Neural progenitor cell (in vitro differentiated cells): ENCODE measurements at places on chromosomes 11 and 22. TPM values are rescaled to one million over a fixed set of nuclear protein-coding genes. Genes with fewer than 3 reads are reported as not detected.

The ZNF202 gene
- 15.5 and 16.4 TPM in 2 replicates for total RNA-seq

The OR5AK2 gene
- not detected in 2 replicates for total RNA-seq

The KRTAP5-11 gene
- total RNA-seq: not detected in 2 replicates

The CTSF gene
- total RNA-seq: 1.1 TPM in 1 of 2 replicates, not detected in the other

The ASRGL1 gene
- total RNA-seq: 44.5 and 56.8 TPM in 2 replicates

The TMEM132A gene
- 34.0 and 77.2 TPM in 2 replicates for total RNA-seq

DNA sequence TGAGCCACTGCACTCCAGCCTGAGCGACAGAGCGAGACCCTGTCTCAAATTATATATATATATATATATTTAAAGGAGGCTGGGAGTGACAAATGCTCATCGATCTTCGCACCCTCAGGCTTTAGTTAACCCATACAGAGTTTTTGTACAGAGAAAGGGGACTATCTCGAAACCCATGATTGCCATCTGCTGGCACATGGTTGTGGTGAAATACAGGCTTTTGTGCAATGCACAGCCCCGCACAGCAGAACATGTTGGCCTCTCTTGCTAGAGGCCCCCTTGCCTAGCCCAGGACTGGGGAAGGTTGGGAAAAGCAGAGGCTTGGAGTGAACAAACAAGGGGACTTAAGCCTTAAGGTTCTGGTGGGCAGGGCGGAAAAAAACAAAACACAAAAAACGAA is 3.6 kb downstream of the MYBPC3 start:
- peaks cover 25% of the 10 kb centered on the region for H3K4me1 ChIP-seq
- peak; percentile 74 for DNase-seq

- H3K4me3 ChIP-seq: no peak overlapping the region
- no peaks in the 10 kb centered on the region for H3K27me3 ChIP-seq
- no peaks in the 10 kb centered on the region for H3K36me3 ChIP-seq
- H3K27ac ChIP-seq: no peak overlapping the region
- H3K4me1 ChIP-seq: peaks cover 29% of the 10 kb centered on the region
Measured at GRCh38 chr22:48254311-48254873, 1491.9 kb downstream of the TBC1D22A start.

DNA sequence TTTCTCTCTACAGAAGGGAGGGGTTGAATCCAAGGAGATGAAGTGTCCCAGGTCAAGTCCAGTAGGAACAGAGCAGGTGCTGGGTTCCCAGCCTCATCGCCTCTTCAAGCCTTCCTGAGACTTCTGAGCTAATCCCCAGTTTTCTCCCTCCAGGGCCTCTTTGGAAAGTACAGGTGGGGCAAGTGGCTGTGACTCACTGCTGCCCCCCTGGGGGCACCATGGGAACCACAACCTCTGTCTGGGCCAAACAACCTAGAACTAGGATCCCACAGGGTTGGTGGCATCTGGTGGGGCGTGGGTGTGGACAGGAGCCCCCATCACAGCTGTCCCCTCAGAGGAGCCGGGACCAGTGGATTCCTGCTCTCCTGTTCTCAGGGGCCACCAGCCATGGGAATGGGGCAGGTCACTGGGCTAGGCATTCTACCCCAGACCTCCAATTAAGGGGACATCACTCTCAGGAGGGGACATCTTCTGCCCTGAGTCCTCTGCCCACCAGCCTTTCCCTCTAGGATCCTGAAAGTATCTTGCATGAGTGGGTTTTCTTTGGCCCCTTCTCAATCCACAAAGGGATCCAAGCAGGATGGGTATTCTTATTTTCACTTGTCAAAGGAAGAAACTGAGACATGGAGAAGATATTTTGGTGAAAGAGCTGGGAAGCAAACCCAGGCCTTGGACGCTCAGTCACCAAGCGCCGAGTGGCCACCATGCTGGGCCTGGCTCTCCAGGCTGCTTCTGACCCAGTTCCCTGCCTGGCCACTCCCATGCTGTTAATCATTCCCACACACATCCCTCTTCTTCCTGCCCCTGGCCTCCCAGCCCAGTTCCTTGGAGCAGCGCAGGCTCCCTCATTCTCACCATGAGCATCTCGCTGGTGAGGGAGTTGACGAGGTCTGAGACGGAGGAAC is 23.8 kb downstream of the LRRC10B start:
- H3K4me1 ChIP-seq: peaks cover 4% of the 10 kb centered on the region
- no peak overlapping the region for H3K27ac ChIP-seq
- H3K36me3 ChIP-seq: no peaks in the 10 kb centered on the region
- H3K4me3 ChIP-seq: no peak overlapping the region

- no peaks in the 10 kb centered on the region for H3K4me1 ChIP-seq
- no peak for DNase-seq
- H3K36me3 ChIP-seq: no peaks in the 10 kb centered on the region
- H3K4me3 ChIP-seq: no peak overlapping the region
Measured at GRCh38 chr22:47008208-47008885, 245.9 kb downstream of the TBC1D22A start.

GRCh38 chr11:126336671-126337101 is 18.8 kb upstream of the ST3GAL4 start:
- peak overlapping the region; percentile 13 for H3K27ac ChIP-seq
- no peak for DNase-seq
- no peak overlapping the region for H3K4me3 ChIP-seq

GRCh38 chr22:22785316-22786065 is 102.1 kb upstream of the IGLL5 start:
- no peaks in the 10 kb centered on the region for H3K4me1 ChIP-seq
- H3K36me3 ChIP-seq: no peaks in the 10 kb centered on the region
- DNase-seq: no peak

DNA sequence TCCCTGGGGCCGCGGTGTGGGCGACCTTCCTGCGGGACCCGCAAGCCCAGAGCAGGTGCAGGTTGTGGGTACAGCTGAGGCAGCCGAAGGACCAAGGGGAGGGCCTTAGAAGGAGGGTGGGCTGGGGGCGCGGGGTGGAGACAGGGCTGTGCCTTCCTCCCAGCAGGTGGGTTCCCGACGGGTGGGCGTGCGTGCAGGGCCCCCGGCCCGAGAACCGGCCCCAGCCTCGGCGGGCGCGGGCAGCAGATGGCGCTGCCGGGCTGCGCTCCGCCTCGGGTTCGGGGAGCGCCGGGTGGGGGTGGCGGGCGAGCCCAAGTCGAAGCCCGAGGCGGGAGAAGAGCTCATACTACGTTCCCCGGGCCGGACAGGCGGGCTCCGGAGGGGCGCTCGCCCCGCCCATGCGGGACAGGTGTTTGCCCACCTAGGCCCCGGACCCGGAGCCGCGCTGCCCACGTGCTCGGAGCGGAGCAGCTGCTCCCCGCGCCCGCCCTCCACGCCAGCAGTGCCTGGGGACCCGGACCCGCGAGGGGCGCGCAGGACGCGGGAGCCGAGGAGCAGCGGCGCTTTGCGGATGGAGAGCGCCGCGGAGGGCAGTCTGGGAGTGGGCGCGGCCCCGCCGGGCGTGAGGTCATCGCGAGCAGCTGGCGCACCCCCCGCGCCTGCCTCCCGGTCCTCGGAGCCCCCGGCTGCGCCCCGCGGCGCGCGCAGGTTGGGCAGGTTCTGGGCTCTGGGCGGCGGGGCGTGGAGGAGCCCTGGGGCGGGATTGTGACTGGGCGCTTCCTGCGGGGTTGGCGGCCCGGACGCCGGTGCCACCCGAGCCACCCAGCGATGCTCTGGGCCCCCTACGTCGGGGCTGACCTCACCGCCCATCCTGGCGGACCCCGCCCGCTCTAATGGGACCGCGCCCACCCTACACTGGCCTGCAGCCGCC is 25.3 kb downstream of the DUSP8 start:
- no peaks in the 10 kb centered on the region for H3K36me3 ChIP-seq
- H3K4me1 ChIP-seq: peaks cover 16% of the 10 kb centered on the region
- peaks cover 74% of the 10 kb centered on the region for H3K27me3 ChIP-seq
- H3K4me3 ChIP-seq: peak overlapping the region; percentile 56

DNA sequence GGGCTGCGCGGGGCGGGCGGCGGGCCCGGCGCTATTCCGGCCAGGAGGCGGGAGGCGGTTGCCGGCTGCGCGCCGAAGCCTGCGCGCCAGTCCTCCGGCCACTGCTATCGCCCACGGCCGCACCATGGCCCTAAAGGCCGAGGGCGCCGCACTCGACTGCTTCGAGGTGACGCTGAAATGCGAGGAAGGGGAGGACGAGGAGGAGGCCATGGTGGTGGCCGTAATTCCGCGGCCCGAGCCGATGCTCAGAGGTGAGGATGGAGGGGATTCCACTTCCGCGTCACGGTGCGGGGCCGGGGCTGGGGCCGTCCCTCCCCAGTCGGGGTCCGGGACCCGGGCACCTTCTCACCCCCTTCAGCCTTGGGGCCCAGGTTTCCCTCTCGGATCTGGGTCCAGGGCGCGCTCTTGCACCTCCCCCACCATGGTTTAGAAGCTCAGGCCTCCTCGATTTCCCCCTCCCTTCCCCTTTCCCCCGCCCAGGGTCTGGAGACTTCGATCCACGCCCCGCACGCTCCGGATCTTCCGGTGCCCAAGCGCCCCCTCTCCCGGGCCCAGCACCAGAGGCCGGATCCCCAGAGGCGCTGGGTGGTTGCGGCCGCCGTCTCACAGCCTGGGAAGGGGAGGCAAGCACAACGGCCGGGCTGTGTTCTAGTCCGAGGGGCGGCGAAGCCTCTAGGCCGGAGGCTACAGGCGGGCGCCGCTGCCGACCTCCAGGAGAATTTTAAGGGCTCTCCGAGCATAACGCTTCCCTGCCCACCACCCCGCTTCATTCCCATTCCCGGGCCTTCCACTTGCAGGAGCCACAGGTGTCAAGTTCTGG is 517 bp downstream of the SPINDOC start:
- no peaks in the 10 kb centered on the region for H3K36me3 ChIP-seq
- H3K4me1 ChIP-seq: peaks cover 26% of the 10 kb centered on the region
- peak; percentile 67 for DNase-seq
- H3K27ac ChIP-seq: peak overlapping the region; percentile 87
- peak overlapping the region; percentile 91 for H3K4me3 ChIP-seq
- H3K27me3 ChIP-seq: no peaks in the 10 kb centered on the region

- peaks cover 21% of the 10 kb centered on the region for H3K4me1 ChIP-seq
- H3K27me3 ChIP-seq: no peaks in the 10 kb centered on the region
- DNase-seq: no peak
- no peak overlapping the region for H3K4me3 ChIP-seq
- no peaks in the 10 kb centered on the region for H3K36me3 ChIP-seq
Measured at GRCh38 chr11:48095779-48096470, 115.6 kb downstream of the PTPRJ start.

GRCh38 chr11:122186439-122187080 is 70.5 kb upstream of the BLID start:
- H3K27ac ChIP-seq: no peak overlapping the region
- no peak for DNase-seq
- H3K4me3 ChIP-seq: no peak overlapping the region
- H3K36me3 ChIP-seq: no peaks in the 10 kb centered on the region

GRCh38 chr11:66951927-66952337 is 6.3 kb downstream of the PC start:
- H3K27ac ChIP-seq: no peak overlapping the region
- no peaks in the 10 kb centered on the region for H3K27me3 ChIP-seq
- H3K36me3 ChIP-seq: no peaks in the 10 kb centered on the region
- no peaks in the 10 kb centered on the region for H3K4me1 ChIP-seq
- no peak for DNase-seq

DNA sequence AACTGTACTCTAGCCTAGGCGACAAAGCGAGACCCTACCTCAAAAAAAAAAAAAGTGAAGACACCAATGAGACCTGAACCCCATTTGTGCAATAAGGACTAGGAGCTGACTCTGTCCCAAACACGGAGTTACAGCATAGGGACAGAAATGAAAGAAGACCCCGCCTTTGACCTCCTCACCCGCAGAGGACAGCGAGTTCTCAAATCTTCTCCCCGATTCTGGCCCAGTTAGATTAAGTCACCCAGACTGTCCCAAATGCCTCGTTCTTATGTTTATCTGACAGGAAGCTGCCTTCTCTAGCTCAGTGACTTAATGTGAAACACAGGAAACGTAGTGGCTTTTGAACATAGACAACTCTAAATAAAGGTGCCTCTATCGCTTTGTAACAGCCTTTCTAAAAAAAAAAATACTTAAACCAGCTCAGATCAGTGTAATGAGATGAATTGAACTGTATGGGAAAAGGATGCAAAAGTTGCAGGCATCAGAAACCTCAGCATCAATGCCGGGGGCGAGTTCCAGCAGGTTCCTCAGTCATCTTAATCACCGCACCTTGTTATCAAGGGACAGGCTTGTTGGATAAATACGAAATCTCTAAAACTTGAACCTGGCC is 10.6 kb downstream of the MYH9 start:
- no peak overlapping the region for H3K4me3 ChIP-seq
- H3K36me3 ChIP-seq: no peaks in the 10 kb centered on the region
- DNase-seq: no peak
- no peak overlapping the region for H3K27ac ChIP-seq

GRCh38 chr11:106132582-106133354 is 55.3 kb downstream of the AASDHPPT start:
- H3K27ac ChIP-seq: no peak overlapping the region
- no peak for DNase-seq
- no peak overlapping the region for H3K4me3 ChIP-seq

DNA sequence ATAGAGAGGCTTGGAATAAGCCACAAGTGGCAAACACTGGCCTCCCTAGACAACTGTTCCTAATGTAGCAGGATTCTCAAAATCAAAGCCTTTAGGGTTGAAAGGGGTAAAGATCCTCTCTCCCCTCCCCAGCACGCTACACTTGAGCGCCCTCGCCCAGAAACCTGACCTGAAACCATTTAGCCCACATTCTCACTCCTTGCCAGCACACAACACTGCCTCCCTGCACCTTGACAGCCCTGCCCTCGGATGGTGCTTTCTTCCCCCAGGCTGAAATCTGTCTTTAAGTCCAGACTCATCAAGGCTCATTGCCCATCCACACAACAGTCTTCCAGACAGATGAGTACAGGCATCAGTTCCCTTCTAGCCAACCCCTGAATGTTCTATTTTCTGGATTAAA is 26.5 kb downstream of the CWC15 start:
- H3K27ac ChIP-seq: no peak overlapping the region
- H3K4me3 ChIP-seq: no peak overlapping the region
- DNase-seq: no peak
- H3K36me3 ChIP-seq: no peaks in the 10 kb centered on the region
- H3K27me3 ChIP-seq: no peaks in the 10 kb centered on the region

DNA sequence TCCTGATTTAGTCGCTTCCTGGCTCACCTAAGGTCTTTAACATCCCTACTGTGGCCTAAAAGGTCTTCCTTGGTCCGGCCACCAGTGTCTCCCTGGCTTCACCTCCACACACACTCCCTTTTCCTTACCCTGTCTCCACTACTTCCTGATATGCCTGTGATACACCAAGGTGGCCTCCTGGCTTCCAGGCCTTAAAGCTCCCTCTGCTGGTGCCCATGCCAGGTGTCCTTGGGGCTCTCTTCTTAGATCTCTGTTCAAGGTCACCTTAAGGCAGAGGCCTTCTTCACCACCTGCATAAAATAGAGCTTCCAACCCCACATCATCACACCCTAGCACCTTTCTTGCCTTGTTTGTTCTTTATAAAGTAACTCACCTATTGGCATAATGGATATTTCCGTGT is 787.7 kb downstream of the NTM start:
- peak; percentile 37 for DNase-seq
- no peak overlapping the region for H3K27ac ChIP-seq
- H3K27me3 ChIP-seq: no peaks in the 10 kb centered on the region
- no peak overlapping the region for H3K4me3 ChIP-seq
- no peaks in the 10 kb centered on the region for H3K36me3 ChIP-seq

- H3K27me3 ChIP-seq: no peaks in the 10 kb centered on the region
- no peaks in the 10 kb centered on the region for H3K36me3 ChIP-seq
- no peak overlapping the region for H3K4me3 ChIP-seq
- no peaks in the 10 kb centered on the region for H3K4me1 ChIP-seq
- no peak for DNase-seq
Measured at GRCh38 chr11:122513328-122513727, 142.2 kb upstream of the UBASH3B start.

GRCh38 chr11:130165601-130166456 is 6.2 kb downstream of the ST14 start:
- H3K27ac ChIP-seq: no peak overlapping the region
- no peak for DNase-seq
- H3K4me1 ChIP-seq: peaks cover 6% of the 10 kb centered on the region
- peaks cover 21% of the 10 kb centered on the region for H3K27me3 ChIP-seq
- H3K4me3 ChIP-seq: no peak overlapping the region
- H3K36me3 ChIP-seq: no peaks in the 10 kb centered on the region
